ENCODE measurements at places on chromosomes 12 and 14. TPM values are rescaled to one million over a fixed set of nuclear protein-coding genes. Genes with fewer than 3 reads are reported as not detected.
A peak's percentile ranks its signal among the peaks of the same experiment; 100 is the strongest.

DNA sequence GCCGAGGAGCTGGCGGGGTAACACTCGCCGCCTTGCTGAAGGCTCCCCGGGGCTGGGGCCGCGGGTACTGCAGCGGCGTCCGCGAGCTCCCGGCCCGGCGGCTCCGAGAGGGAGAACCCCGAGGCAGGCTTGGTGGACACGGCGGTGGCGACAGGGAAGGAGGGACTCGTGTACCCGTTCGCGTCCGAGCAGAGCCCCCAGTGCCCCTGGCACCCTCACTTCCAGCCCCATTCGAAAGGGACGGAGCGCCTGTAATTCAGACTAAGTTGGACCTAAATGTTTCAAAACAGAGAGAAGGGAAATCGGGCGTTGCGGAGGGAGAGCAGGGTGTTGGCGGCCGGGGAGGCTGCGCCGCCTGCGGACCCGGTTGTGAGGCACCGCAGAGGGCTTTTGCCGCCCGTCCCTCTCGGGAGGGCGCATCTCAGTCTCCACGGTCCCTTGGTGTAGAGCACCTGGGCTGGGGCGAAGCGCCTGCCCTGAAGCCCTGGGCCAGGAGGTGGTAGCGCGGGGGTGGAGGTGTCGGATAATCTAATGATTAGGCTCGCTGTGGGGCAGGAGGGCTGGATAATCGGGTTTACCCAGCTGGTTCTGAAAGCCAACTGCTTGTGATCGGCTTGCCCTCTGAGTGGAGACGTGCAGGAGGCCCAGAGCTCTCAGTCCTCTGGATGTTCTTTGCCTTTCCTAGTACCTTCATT is 771 bp downstream of the DAAM1 start:
- no peak for DNase-seq

DNA sequence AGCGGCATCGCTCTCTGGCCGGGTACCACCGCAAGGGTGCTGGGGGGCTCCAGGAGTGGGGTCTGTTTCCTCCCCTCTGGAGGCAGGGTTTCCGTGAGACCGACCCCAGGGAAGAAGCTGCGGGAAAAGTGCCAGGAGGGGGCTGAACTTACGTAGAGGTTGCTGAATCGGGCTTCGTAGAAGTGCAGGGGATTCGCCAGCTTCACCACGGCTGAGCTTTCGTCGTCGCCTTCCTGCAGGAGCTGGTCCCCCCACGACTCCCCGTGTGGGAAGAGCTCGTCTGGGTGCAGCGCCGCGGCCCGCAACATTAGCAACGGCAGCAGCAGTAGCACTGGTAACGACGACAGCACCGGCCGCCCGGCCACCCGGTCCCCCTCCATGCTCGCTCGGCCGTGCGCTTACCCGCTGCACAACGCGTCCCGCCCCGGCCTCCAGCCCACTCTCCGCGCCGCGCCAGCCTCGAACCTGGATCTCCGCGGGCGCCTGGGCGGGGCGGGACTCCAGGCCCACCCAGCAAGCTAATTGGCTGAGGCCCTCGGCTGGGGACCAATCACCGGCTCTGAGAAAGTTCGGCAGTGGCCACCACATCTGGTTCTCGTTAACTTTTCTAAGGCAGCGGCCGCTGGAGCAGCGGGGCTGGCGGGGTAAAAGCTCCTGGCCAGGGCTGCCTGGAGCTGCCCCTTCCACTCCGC is at the start of gene NID2:
Gene NID2, minus strand, starts transcription at position 445 of the 692 bp plus-strand sequence. Its CDS starts 65 bp downstream, at position 380.
- DNase-seq = peak; percentile 75

DNA sequence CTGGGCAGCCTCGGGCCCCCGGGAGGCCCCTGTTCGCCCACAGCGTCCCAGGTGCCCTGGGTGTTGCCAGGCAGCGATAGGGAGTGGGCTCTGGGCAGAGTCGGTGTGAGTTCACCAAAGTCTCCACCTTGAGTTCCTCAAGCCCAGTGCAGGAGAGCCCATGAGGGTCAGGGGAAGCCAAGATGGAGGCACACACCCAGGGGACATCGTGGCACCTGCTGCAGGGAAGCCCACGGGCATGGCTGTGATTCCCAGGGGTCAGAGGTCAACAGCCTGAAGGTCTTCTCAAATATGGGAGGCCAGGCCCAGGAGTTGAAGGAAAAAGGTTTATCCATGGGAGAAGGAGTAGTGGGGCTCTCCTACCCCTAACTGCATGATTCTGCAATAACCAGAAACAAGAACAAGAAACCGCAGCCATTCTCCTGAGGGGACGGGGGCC is 148.8 kb downstream of the ADGRD1 start:
- no peak for DNase-seq

DNA sequence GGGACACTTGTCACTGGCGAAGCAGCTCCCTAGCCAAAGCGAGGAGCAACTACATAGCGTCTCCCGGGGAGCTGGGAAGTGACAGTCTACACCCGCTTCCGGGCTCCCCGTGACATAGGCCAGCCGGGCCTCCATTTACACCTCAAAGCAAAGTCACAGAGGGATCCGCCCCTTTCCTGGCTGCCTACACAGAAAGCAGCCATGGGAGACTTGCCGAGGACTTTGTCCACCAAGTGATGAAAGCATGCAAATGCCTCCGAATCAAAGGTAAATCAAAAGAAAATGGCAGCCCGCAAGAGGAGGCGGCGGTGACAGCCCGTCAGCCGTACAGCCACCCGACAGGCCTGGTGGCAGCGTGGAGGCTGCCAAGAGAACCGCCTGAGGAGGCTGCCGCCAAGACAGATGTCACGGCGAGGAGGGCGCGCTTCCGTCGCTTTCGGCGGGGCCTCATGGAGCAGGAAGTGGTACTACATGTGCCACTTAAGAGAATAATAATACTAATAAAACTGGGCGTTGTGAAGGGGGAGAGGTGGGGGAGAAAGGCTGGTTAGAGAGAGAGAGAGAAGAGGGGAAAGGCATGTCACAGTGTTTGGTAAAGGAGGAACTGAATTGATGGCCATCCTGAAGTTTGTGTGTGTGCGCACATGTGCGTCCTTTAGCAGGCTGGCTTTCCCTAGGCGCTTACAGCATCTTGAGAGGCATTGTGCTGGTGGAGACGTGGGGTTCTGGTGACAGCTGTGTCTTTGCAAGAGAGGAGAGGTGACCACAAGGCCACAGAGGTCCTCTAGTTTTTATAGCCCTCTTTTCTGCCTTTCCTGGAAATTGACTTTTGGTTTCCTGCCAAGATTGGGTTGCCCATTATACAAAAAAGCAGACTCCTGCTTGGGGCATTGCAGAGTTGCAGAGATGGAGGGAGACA is 661.7 kb downstream of the VRK1 start:
- peak; percentile 44 for DNase-seq

DNA sequence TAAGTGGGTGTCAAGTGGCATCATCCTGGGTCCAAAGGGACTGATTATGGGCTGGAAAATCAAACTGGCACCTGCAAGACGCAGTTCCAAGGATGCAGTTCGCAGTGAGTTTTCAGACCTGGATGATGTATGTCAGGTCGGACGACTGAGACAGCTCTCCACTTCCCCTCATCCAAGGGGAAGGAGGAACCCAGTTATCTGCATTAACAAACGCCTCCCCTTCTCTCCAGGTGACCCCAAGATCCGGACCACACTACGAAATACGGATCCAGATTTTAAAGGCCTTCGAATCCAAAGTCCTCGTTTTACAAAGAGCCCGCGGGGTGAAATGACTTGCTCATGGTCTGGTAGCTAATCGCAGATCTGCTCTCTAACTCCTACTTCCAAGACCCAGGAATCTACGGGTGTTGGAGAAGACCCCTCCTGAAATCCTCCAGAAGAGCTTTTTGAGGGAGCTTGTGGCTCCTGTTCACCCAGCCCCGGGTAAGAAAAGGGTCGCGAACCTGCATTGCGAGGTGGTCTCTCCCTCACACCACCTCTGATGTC is 460 bp upstream of the SYNE2 start:
- DNase-seq = no peak

GRCh38 chr14:36524874-36525745 is 5.1 kb upstream of the NKX2-1 start:
- no peak for DNase-seq

- no peak for DNase-seq
Measured at GRCh38 chr14:35234012-35234805, 58.0 kb upstream of the PSMA6 start.

GRCh38 chr12:104676636-104677035 is 219.9 kb downstream of the CHST11 start:
- no peak for DNase-seq

- DNase-seq = no peak
Measured at GRCh38 chr12:128971802-128972201, 118.5 kb downstream of the GLT1D1 start.

DNA sequence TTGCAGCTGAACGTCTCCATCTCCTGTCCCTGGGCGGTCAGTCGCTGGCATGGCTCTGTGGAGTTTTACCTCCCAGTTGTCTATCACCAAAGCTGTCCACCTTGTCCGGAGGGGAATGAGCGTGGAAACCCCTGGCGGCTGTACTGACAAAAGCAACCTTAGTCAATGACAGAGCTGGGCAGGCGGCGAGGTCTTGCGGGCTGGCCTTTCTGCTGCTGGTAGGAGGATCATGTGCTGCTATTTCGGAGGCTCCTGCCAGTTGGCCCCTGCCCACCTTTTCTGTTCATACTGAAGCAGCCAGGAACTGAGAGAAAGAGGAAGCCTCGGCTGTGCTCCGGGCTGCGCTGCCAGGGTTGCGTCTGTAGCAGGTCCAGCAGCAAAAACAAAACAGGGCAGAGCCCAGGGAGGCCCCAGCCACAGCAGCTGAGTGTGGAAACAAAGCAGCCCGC is 57.7 kb downstream of the HMGA2 start:
- peak; percentile 72 for DNase-seq

- DNase-seq = no peak
Measured at GRCh38 chr12:99343960-99344359, 303.6 kb upstream of the GARIN6 start.

- DNase-seq = no peak
Measured at GRCh38 chr12:2634471-2634870, 160.3 kb upstream of the FKBP4 start.

- DNase-seq = no peak
Measured at GRCh38 chr12:100868487-100868886, 73.9 kb downstream of the ANO4 start.

DNA sequence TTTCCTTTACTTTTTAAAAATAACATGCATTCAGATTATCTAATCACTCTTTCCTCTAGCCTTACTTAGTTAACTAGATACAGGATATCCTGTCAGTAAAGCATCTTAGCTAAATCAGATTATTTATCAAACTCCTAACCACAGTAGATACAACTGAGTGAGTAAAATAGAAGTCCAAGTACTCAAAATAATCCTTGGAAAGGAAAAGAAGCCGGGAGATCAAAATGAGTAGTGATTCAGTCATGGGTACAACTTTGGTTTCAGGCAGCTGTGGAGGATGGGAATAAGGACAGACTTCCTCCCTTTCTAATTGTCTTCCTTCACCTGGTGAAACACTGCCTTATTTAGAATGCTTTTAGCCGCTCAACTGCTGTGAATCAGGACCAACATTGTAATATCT is 29.4 kb downstream of the GNG2 start:
- DNase-seq = no peak

DNA sequence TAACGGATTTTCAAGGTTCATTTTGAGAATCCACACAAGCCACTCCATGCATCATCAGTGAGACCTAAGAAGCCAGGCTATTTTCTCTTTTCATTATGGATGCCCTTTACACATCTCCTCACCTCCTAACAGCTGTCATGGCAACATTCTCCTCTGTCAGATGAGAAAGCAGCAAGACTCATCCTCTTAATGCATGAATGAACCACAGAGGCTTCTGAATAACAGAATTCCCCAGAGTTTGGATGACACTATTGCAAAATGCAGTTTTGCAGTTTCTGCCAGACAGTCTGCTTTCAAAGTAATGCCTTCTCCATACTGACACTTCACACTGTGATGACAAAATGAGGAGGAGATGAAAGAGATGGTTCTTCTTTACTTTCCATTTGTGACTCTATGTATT is 286.7 kb upstream of the GRIP1 start:
- DNase-seq = no peak

DNA sequence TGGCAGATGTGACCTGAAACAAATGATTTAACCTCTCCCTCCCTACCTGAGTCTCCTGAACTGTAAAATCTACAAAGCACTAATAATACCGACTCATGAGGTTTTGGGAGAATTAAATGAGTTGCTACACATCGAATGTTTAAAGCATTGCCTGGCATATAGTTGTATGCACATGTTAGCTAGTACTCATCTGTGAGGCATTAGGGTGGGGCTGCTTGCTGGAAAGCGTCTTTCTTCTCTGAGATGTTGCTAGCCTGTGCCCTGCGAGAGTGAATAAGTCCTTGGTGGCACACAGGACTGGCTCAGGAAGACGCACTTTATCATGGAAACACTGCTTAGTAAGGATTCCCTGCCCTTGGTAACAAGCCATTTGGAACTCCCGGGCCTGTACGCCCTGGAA is 6.1 kb downstream of the RAPGEF3 start:
- DNase-seq = no peak

DNA sequence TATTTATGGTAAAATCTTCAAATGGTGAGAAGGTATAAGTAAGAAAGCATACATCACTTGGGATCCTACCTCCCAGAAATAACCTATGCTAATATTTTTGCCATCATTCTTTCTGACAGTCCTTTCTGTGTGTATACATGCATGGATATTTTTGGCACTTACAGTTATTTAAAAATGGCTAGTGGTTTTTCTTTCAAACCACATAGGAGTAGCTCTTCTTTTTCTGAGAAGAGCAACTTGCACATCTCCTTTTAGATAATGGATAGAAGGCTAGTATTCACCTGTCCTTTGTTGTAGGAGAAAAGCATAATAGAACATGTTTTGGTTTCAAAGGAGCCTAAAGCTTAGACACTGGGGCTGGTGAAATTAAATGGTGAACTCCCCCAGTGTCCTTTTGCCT is 87.3 kb downstream of the EMP1 start:
- no peak for DNase-seq

DNA sequence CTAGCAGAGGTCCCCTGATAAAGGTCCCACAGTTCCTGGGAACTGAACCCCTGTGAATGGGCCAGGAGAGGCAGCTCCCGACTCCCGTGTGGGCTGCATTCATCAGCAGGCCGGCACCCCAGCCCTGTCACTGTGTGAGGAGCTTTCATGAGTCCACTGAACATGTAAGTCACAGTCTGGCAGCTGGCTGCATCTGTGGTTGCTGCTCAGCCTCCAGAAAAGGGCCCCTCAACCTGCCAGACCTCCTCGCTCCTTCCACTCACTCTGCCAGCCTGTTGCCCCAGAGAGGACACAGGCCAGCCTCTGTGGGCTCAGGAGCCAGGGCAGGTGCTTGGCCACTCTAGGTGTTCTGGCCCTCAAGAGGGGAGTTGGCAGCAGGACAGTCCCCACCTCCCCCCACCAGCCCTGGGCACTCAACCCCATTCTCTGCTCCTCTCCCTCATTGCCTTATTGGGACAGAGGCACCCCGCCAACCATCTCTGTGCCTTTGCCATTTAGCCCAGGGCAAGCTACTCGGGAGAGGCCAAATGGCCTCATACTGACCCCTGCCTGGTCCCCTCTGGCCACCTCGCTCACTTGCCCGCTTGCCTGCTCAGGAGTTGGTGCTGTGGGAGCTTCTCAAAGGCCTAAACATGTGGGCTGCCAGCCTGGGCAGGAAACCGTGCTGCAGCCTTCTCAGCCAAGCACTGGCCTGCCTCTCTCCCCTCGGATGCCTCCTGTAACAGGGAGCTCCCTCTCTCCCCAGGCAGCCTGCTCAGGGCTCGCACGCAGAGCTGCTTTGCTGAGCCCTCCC is 1.9 kb downstream of the RTL1 start:
- no peak for DNase-seq

GRCh38 chr12:86254399-86255107 is 1.6 kb downstream of the MGAT4C start:
- DNase-seq = no peak

- DNase-seq = no peak
Measured at GRCh38 chr12:114480337-114481199, 74.6 kb upstream of the TBX5 start.

Gene MYBPC1
- total RNA-seq = 0.55 TPM

Gene SCN8A
- total RNA-seq = 15.2 TPM

Gene MEG3
- total RNA-seq = 132 TPM

Gene FRMD6
- 20.3 TPM for total RNA-seq

Gene ZFYVE21
- 94.0 TPM for total RNA-seq

Gene LMO3
- total RNA-seq = 8.1 TPM

Gene TRIM9
- 31.2 TPM for total RNA-seq

Data from mucosa of gallbladder (tissue), 1 donor.